NCI-H1092 treated with DMSO at 0.1 percent for 48 hours (cell line): ENCODE measurements at places on chromosomes 11 and 22.

- no peak for DNase-seq
Measured at GRCh38 chr11:31820438-31820818, 9.3 kb upstream of the PAX6 start.

DNA sequence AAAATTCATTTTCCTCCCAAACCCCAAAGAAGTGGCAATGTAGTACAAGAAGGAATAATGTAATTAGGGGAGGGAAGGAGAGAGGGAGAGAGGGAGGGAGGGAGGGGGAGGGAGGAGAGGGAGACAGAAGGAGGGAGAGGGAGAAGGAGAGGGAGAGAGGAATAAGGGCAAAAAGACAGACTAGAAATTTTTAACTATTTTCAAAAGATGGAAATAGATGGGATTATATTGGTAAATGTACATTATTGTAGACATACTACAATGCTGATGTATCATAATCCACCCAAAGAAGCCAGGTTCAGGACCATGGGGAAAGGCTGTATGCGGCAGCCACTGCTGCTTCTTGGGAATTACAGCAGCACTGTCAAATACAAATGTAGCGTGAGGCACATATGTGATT, 74.3 kb downstream of the GAB2 start:
- no peak for DNase-seq

- DNase-seq, result no peak
Measured at GRCh38 chr11:103378931-103379330, 269.7 kb downstream of the DYNC2H1 start.

DNA sequence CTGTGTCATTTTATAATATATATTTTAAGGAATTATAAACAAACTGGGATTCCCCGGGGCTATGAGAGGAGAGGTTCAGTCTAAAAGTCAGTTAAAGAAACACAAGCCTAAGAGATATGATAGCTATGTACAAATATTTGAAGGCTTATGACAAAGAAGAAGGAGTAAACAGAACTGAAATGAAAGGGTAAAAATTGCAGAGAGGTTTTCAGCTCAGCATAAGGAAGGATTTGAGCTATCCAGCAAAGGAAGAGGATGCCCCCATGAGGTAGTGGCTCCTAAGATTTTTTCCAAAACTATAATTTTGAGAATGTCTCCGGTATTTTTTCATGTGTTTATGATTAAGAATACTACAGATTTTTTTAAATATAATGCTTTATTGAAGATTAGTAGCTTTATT, 57.9 kb upstream of the ANGPTL5 start:
- no peak for DNase-seq

- no peak for DNase-seq
Measured at GRCh38 chr11:9095421-9095820, 4.0 kb upstream of the SCUBE2 start.
